ENCODE measurements at places on chromosomes 11 and 22.
A peak's percentile ranks its signal among the peaks of the same experiment; 100 is the strongest.

- DNase-seq, result no peak
These were observed 139.9 kb downstream of the SHANK2 start for GRCh38 chr11:71112454-71112853.

DNA sequence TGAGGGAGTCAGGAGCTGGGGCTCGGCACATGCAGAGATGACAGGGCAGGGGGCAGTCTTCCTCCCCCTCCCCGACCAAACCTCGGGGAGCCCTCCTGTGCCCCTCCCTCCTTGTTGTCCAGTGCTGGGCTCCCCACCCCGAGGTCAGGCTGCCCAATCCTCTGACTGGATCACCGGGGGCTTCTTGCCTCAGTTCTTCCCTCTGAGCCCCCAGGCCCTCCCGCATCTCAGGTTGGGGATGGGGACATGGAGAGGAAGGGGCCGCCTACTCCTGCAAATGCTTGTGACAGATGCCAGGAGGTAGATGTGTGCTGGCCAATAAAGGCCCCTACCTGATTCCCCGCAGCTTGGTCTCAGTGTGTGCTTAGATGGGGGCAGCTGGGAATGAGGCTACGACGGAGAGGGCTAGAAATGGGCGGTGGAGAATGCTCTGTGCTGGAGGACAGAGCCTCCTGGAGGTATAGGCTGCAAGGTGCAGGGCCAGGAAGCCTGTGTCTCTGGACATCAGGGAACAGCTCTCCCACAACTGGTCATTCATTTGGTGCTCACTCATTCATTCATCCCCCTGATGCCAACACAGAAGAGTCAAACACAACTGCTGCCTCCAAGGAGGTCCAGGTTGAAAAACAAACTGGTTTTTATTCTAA lies 8.4 kb downstream of the RHBDD3 start:
- no peak for DNase-seq

GRCh38 chr22:45263463-45264269 lies 21.1 kb upstream of the UPK3A start:
- no peak for DNase-seq

- no peak for DNase-seq
These were observed 38.8 kb downstream of the OSBPL5 start for GRCh38 chr11:3126207-3126865.

GRCh38 chr11:30312243-30312642 lies 10.7 kb upstream of the ARL14EP start:
- no peak for DNase-seq

GRCh38 chr11:12149672-12150225 lies 39.4 kb downstream of the MICAL2 start:
- DNase-seq, result no peak

GRCh38 chr11:18706330-18707243 lies 8.0 kb downstream of the TMEM86A start:
- peak; percentile 66 for DNase-seq

Data from NCI-H526 treated with DMSO at 0.1 percent for 48 hours (cell line).